ENCODE measurements at places on chromosomes 3 and 15. TPM values are rescaled to one million over a fixed set of nuclear protein-coding genes. Genes with fewer than 3 reads are reported as not detected.

DNA sequence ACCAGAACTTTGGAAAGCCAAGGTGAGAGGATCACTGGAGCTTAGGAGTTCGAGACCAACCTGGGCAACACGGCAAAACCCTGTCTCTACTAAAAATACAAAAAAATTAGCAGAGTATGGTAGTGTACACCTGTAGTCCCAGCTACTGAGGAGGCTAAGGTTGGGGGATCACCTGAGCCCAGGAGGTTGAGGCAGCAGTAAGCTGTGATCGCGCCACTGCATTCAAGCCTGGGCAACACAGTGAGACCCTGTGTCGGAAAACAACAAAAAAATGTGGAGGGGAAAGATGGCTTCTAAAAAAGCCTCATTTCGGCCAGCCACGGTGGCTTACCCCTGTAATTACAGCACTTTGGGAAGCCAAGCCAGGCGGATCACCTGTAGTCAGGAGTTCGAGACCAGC is 54.5 kb downstream of the SETD2 start:
- H3K27ac ChIP-seq: peak overlapping the region; percentile 57
- H3K4me3 ChIP-seq: no peak overlapping the region
- peaks cover 29% of the 10 kb centered on the region for H3K4me1 ChIP-seq
- no peaks in the 10 kb centered on the region for H3K27me3 ChIP-seq
- peaks cover 38% of the 10 kb centered on the region for H3K36me3 ChIP-seq

DNA sequence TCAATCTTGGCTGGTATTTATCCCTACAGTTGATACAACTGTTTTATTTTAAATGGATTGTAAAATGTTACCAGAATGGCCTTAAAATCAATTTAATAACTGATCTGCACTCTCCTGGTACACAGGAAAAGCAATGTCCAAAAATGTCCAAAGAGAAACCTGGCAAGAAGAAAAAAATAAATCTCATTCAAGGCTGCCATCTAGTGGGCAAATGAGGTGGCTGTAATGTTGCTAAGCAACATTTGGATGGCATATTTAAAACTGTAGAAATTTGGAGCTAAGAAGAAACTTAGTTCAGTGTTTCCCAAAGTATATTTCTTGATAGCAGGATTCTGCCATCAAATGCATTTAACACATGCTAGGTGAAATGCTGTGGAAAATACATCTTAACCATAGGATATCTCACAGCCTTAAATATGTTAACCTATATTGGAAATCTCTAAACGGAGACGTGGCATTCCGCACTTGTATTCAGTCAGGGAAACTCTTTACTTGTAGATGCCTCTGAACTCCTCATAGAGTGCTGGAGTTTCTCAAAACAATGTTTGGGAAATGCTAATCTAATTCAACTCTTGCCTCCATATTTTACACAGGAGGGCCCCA is 216.8 kb downstream of the ERC2 start:
- peaks cover 50% of the 10 kb centered on the region for H3K4me1 ChIP-seq
- no peak overlapping the region for H3K27ac ChIP-seq
- peak; percentile 25 for DNase-seq
- H3K36me3 ChIP-seq: no peaks in the 10 kb centered on the region

DNA sequence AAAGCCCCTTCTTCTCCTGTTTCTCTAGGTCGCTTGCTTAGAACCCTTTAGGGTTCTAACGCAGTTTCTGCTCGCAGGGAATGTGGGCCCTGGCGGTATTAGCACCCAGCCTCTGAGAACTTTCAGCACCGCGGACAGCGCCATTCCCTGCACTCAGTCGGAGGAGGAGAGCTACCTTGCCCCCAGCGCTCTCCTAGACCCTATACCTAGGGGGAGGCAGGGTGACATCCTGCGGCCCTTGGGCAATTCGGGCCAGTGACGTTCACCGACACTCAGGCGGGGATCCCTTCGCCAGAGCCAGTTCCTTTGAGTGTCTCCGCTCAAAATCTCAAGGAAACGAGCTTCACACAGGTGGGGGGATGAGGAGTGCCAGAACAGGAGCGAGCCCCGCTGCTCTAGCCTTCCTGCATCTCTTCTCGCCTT is 1.3 kb downstream of the SLC7A14 start:
- DNase-seq: peak; percentile 93
- H3K27ac ChIP-seq: no peak overlapping the region
- no peaks in the 10 kb centered on the region for H3K36me3 ChIP-seq
- H3K27me3 ChIP-seq: peaks cover 63% of the 10 kb centered on the region

DNA sequence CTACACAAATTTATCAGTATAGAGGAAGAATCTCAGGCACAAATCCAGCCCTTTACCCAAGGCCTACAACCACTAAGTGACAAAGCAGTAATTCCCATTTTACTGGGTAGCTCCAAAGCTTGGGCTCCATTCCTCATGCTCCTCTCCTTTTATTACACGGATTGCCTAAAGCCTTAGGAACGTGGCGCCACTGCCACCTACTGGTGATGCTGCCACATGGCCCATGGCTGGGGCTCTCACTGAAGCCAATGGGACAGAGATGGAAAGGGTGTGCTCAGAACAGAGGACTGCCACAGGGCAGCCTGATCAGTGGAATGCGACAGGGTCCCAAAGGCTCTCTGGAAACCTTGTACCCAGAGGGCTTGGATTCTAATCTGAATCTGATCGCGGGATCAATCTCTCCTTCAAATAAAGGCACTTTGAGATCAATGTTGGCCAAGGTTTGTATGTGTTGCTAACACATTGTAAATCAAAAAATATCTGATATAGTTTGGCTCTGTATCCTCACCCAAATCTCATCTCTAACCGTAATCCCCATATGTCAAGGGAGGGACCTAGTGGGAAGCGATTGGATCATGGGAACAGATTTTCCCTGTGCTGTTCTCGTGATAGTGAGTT is 33.5 kb upstream of the LYZL4 start:
- H3K27me3 ChIP-seq: no peaks in the 10 kb centered on the region
- peak; percentile 96 for DNase-seq
- H3K4me1 ChIP-seq: peaks cover 56% of the 10 kb centered on the region
- no peak overlapping the region for H3K27ac ChIP-seq

DNA sequence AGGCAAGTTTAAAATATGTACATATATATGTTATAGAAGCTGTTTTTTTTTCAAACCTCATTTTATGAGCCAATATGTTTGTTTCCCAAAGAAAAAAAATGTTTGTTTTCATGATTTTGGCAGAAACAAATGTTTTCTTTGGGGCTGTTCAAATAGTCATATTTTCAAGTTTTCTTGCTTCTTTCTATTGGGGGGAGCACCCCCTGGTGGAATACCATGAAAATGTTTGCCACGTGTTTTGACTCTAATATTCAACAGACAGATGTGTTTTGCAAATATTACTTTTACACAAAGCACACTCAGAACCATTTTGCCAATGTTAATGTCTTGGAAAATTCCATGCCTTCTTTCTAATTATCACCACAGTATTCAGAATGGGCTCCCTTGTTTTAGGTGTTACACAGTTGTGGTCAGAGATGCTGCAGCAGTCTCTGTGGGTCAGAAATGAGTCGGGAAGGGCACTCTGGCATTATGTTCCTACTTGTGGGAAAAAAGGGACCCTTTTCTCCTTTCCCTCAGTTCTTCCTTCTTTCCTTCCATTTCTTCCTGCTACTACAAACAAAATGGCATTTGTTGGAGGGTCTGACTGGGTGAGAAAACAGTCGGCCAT is 817.0 kb downstream of the TUSC7 start:
- no peaks in the 10 kb centered on the region for H3K27me3 ChIP-seq
- H3K36me3 ChIP-seq: no peaks in the 10 kb centered on the region
- peak; percentile 24 for DNase-seq
- no peak overlapping the region for H3K4me3 ChIP-seq
- H3K4me1 ChIP-seq: peaks cover 10% of the 10 kb centered on the region

GRCh38 chr3:61733876-61734275 is 172.5 kb downstream of the PTPRG start:
- DNase-seq: no peak
- no peak overlapping the region for H3K4me3 ChIP-seq
- H3K36me3 ChIP-seq: peaks cover 10% of the 10 kb centered on the region
- H3K27ac ChIP-seq: peak overlapping the region; percentile 61
- H3K27me3 ChIP-seq: no peaks in the 10 kb centered on the region
- peaks cover 61% of the 10 kb centered on the region for H3K4me1 ChIP-seq

MUC4 gene
- 2.3 TPM for total RNA-seq
